ENCODE measurements at places on chromosomes 16 and 17.
A peak's percentile ranks its signal among the peaks of the same experiment; 100 is the strongest.

- peak; percentile 53 for DNase-seq
Observed at GRCh38 chr17:76499267-76499667, 2.0 kb downstream of the RHBDF2 start.

DNA sequence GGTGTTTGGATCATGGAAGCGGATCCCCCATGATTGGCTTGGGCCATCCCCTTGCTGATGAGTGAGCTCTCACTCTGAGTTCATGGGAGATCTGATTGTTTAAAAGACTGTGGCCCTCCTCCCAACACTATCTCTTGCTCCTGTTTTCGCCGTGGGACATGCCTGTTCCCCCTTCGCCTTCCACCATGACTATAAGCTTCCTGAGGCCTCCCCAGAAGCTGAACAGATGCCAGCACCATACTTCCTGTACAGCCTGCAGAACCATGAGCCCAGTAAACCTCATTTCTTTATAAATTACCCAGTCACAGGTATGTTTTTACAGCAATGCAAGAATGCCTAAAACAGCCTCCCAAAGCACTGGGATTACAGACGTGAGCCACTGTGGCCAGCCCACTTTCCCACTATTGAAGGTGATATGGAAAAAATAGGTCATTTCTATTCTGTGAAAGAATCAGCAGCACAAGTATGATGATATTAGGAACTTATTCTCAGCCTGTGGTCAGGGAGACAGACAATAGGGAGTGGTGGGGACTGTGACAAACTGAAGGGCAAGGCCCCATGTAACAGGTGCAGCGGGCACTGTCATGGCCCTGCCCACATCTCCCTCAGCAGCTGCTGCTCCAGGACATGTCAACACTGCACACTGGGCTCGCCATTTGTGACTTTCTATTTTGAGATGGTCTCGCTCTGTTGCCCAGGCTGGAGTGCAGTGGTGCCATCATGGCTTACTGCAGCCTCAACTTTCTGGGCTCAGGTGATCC lies 33.7 kb upstream of the LITAF start:
- no peak for DNase-seq

GRCh38 chr16:68037841-68038597 lies 14.9 kb downstream of the DUS2 start:
- no peak for DNase-seq

GRCh38 chr17:75087558-75088453 lies at the start of gene SLC16A5:
SLC16A5 (plus strand) TSS chr17:75087954; CDS start chr17:75093637, 5,683 bp downstream.
- DNase-seq = peak; percentile 65

DNA sequence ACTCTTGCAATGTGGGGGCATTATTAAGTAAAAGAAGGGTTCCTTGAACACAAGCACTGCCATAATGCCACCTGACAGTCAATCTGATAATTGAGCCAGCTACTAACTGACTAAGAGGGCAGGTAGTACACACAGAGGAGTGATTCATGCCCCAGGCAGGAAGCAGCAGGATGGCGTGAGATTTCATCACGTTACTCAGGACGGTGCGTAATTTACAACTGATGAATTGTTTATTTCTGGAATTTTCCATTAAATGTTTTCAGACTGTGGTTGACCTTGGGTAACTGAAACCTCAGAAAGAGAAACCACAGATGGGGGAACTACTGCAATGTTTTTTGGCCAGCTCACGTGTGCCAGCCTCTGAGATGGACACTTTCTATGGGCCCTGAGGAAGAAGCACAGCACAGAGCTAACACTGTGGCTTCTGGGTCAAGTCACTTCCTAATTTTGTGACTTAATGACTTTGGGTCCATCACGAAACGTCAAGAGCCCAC lies 46.7 kb downstream of the C17orf67 start:
- peak; percentile 86 for DNase-seq

DNA sequence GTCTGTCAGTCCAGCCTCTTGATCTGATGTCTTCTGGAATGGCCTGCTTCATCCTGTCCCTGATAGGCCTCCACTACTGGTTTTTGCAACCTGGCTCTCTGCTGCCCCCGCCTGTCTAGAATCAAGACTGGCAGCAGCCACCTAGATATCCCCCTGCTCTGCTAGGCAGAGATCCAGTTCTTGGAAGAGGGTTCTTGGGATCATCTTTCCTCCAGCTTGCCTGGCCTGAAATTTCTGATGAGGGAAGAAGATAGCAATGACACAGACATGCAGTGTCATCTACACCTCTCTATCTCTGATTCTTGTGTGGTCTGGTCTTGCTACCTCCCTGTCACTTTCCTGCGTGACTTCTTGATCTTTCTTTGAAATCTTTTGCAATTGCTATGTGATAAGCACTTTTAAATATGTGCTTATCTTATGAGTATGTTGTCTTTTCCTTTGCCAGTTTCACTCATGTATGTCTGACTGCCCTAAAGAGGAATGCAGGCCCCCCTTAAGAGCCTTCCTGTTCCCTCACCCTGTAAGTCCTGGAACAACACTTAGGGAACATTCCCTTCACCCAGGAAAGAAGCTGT lies 20.3 kb upstream of the NFATC3 start:
- DNase-seq = peak; percentile 50

DNA sequence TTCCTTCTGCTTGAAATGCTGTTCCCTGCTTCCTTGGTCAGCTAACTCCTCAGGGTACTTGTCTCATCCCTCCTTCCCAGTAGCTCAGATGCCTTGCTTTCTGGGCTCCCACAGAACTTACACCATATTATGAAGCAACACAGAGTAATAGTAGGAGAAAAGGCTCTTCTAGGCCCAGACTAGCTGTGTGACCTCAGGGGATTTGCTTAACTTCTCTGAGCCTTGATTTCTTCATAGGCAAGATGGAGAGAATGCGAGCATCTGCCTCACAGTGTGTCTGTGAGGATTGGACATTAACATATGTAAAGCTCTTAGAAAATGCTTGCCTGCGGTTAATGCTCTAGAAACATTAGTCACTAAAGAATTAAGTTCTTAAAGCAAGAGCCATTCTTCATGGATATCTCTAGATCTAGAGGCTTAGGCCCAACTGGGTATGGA lies 22.3 kb upstream of the PECAM1 start:
- DNase-seq = no peak

GRCh38 chr16:31188450-31189411 lies 8.8 kb downstream of the FUS start:
- DNase-seq = no peak

All from RCC 7860 (cell line).